ENCODE measurements at places on chromosomes 4 and X.

- DNase-seq, result no peak
These were observed 54.0 kb downstream of the SLC9A7 start for GRCh38 chrX:46704767-46705386.

- no peak for DNase-seq
These were observed 55.6 kb downstream of the SEL1L3 start for GRCh38 chr4:25807102-25807728.

DNA sequence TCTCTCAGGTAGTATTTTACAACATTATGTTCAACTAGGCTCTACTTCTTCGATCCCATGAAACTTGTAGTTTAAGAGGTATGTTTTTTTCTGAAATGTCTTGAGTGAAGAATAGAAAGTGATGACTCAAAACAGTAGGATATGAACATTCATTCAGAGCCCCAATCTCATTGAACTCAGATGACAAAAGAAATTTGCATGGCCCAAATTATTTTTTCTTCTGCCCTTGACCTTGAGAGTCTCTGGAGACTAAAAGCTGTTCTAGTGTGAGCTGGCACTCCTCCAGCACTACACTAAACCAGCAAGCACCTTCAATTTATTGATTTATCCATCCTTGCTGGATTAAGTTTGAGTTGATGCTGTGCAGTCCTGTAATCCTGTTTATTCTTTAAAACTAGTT lies 4.0 kb downstream of the DCLK2 start:
- DNase-seq, result no peak

GRCh38 chrX:132508834-132509233 lies 20.0 kb upstream of the MBNL3 start:
- DNase-seq, result no peak
